ENCODE measurements at places on chromosomes 7 and 10.

DNA sequence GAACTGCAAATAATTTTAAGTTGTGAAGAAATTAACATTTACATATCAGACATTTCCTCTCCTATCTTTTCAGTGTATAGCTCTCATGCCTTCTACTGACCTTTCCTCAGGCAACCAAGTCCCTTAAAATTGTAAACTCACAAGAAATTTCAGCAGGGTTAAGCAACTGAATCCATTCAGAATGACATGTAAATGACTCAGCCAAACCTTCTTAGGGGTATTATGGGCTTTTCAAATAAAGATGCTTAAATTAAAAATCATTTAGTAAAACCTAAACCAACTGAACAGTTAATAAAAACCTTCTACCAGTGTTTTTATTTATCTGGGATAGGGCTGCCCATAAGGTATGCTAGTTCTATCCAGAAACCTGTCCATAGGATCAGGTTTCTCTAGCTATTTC, 20.7 kb downstream of the WAPL start:
- DNase-seq: no peak

GRCh38 chr7:15688279-15688626, 1.8 kb upstream of the MEOX2 start:
- no peak for DNase-seq

GRCh38 chr7:91892821-91893340, 12.4 kb upstream of the MTERF1 start:
- no peak for DNase-seq

GRCh38 chr7:98669329-98670000, 52.4 kb downstream of the NPTX2 start:
- no peak for DNase-seq

GRCh38 chr10:102646610-102647442, 2.5 kb downstream of the TRIM8 start:
- DNase-seq: peak; percentile 28

DNA sequence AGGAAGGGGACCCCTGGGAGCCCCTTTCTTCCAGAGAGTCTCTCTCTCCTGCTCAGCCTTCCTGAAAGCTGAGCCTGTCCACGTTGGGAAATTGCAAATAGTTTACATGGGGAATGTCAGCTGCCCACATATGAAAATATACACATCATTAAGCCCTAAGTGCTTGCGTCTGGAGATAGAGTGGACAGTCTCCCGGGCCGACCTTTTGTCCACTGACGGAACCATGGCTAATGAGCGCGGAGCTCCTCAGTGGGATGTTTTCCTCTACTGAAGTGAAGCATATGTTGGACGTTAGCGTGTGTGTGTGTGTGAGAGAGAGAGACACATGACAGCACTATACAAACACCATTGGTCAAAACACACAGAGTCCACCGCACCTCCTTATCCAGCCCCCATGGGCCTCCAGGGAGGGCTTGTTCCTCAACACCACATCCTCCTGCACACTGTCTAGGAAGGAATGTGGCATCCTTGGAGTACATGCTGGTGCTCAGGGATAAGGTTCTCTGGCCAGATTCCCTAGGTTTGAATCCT, 128.4 kb downstream of the RGS10 start:
- DNase-seq: no peak

GRCh38 chr7:116963234-116963633, 9.9 kb downstream of the ST7 start:
- DNase-seq: no peak

DNA sequence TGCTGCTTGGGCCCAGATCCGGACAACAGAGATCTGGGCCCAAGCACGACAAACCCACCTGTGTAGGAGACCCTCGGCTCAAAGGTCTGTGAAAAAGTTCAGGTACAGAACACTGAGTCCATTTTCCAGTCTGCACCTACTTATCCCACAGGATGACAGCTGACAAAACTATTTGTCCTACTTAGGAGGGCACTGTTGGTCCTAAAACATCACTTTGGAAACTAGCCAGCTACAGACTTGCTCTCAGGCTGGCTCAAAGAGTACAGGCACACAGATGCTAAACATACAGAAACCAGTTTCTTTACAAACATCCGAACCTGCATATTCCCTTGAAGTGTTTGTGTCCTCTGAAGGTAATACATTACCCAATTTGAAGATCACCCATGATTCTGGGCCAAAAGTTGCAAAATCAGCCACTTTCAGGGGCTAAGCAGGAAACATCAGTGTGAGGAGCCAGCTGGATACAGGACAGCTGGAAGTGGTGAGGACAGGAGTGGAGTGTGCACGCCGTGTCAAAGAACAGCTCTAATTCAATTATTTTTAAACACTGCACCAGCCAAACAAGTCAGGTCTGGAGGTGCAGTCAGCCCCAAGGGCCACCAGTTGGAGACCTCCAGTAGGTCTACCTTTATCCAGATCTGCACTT, 88.5 kb downstream of the NOC3L start:
- DNase-seq: no peak

DNA sequence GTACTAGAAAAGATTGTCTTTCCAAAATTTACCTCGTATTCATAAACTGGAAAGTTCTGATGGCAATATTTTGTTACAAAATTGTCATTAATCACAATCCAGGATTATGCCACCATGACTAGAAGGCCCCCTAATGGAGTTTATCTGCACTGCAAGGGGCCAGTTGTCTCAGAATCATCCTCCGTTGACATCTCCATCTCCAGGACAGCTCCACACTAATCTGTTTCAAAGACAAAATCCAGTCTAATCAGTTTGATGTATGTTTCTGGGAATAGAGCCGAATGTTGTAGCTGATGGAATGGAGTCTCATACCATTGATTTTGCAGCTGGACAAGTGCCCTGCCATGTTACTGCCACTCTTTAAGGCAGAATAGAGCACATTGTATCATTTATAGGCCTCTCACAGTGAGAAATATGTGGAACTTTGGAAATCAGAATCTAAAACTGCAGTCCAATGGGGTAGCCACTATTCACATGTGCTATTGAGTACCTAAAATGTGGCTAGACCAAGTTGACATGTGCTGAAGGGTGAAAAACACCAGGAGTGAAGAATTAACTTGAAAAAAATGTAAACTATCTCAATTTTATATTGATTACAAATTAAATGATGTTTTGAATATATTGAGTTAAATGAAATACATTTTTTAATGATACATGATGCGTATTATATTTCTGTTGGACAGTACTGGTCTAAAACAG, 38.3 kb upstream of the TOMM7 start:
- peak; percentile 13 for DNase-seq

DNA sequence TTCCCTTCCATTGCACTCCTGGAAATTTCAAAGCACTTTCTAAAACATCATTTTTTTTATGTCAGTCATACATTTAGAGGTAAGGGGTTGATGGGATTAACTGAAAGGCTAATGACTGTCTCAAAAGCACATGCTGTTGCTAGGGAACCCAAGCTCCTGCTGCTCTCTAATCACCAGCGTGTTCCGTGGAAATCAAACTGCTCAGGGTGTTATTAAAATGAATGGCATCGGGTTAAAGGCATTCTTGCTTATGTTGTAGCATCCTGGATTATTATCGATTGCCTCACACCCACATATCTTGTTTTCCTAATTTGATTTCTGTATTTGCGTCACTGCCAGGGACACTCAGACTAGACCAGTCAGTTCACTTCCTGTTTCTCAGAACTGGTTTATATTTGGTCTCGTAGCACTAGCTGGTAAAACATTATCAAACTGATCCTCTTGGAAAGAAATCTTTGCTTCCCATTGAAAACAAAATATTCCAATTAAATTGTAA, 216.5 kb upstream of the MKLN1 start:
- DNase-seq: no peak

- DNase-seq: no peak
Measured at GRCh38 chr10:44805466-44806210, 105.5 kb upstream of the TMEM72 start.

- no peak for DNase-seq
Measured at GRCh38 chr7:81469869-81470723, 299.8 kb downstream of the HGF start.

GRCh38 chr10:63213489-63213888, 80.4 kb downstream of the NRBF2 start:
- no peak for DNase-seq

DNA sequence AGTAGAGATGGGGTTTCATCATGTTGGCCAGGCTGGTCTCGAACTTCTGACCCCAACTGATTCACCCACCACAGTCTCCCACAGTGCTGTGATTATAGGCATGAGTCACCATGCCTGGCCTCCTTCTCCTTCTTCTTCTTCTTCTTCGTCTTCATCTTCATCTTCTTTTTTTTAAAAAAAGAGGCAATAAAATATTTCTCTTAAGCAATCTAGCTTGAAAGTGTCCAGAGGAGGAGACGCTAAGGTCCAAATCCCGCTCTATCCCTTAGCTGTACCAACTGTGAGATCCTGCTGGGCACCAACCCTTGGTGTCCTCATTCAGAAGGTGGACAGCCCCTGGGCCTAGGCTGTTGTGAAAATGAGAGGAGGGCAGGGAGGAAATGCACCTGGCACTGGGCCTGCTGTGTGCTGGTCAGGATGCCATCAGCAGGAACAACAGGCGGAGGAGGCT, 13.9 kb upstream of the PSAP start:
- no peak for DNase-seq

GRCh38 chr7:151296202-151296992, 45.2 kb upstream of the NUB1 start:
- no peak for DNase-seq

GRCh38 chr10:94000638-94001415, 7.1 kb downstream of the PLCE1 start:
- DNase-seq: no peak

- no peak for DNase-seq
Measured at GRCh38 chr10:13984647-13985155, 346.0 kb downstream of the FRMD4A start.

GRCh38 chr10:17220652-17221100, 7.4 kb upstream of the VIM start:
- no peak for DNase-seq

GRCh38 chr7:148819697-148820360, 64.3 kb downstream of the EZH2 start:
- DNase-seq: no peak

GRCh38 chr7:42915356-42915755, 3.5 kb upstream of the C7orf25 start:
- DNase-seq: no peak

DNA sequence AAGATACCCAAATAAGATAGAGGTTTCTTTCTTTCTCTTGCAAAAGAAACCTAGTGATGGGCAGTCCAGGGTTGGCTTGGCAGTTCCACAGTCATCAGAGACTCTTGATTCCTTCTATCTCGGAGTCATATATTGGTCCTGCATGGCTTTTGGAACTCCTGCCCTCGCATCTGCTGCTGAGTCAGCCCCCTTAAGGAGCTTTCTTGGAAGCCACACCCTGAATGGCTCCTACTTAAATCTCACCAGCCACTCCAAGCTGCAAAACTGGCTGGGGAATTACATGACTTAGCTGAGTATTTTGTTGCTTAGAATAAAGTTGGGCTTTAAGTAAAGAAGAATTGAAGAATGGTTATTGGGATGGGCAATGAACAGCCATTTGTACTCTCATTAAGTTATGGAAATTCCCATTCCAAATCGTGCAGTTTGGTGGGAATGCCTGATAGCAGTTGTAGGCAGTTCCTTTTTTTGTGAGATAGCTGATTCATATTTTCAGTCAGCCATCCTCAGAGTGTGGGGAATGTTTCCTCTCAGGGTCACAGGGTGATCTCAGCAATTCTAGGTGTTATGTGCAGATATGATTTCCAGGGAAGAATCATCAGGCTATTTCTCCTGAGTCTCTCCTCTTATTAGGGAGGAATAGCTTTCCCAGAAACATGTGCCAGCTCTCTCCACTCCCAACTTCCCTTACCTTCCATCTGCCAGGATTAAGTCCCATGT, 209.9 kb downstream of the BBS9 start:
- no peak for DNase-seq

GRCh38 chr10:108735380-108735779, 1187.9 kb downstream of the XPNPEP1 start:
- DNase-seq: no peak

- no peak for DNase-seq
Measured at GRCh38 chr7:34761206-34761605, 103.2 kb downstream of the NPSR1 start.

DNA sequence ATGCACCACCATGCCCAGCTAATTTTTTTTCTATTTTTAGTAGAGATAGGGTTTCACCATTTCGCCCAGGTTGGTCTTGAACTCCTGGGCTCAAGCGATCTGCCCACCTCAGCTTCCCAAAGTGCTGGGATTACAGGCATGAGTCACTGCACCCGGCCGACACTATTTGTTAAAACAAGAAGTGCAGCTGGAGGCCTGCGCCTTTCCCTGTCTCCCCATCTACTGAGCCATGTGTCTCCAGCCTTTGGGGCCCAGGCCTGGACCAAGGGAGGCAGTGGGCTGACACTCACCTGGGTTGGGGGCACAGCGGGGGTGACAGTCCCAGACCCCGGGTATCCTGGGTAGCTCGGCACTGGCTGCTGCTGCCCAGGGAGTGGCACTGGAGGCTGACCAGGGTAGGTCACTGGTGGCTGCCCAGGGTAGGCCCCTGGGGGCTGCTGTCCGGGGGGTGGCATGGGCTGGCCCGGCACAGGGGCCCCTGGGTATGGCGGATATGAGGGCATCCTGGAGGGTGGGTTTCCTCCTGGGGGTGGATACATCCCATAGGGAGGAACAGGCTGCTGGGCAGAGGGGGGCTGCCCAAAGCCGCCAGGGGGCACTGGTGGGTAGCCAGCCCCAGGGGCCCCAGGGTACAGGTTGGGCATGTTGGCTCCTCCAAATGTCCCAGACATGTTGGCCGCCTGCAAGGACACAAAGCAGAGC, 36.3 kb downstream of the PLAC9 start:
- DNase-seq: no peak

DNA sequence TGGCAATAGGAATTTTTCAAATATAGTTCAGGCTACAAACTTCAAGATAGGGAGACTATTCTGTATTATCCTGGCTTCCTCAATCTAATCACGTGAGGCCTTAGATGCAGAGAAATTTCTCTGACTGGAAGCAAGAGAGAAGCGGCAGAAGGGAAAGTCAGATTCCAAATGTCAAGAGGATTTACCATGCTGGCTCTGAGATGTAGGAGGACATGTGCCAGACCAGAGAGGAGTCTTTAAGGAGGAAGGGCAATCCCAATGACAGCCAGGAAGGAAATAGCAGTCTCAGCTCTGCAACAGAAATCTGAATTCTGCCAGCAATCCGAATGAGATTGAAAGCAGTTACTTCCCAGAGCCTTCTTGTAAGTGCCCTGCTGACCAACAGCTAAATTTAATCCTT, 57.4 kb downstream of the NUTM2E start:
- no peak for DNase-seq

DNA sequence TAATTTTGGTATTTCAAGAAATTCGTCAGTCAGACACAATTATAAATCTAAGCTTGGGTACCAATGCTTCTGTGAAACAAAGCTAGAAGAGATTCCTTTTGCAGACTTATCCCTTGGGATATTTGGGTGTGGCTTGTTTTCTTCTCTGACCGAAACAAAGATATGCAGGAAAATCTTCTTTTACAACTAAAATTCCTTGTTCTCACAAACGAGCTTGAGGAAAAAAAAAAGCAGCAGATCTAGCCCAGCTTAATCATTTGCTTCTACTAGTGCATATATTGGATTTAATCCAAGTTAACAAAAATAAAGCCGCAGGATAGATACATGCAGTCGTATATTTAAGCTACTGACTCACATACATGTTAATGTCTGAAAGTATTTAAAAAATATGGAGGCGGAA, 104.2 kb downstream of the PRTFDC1 start:
- DNase-seq: no peak

GRCh38 chr10:124708246-124708779, 35.9 kb downstream of the FAM53B start:
- DNase-seq: no peak
